ENCODE measurements at places on chromosomes 11 and 22. TPM values are rescaled to one million over a fixed set of nuclear protein-coding genes. Genes with fewer than 3 reads are reported as not detected.

ZP1 gene
- not detected for polyA plus RNA-seq

PKNOX2 gene
- polyA plus RNA-seq, result 12.0 TPM

CASP5 gene
- polyA plus RNA-seq, result not detected

MPPED2 gene
- 18.2 TPM for polyA plus RNA-seq

GRCh38 chr22:49531368-49531791, 296.3 kb downstream of the BRD1 start:
- DNase-seq, result no peak

DNA sequence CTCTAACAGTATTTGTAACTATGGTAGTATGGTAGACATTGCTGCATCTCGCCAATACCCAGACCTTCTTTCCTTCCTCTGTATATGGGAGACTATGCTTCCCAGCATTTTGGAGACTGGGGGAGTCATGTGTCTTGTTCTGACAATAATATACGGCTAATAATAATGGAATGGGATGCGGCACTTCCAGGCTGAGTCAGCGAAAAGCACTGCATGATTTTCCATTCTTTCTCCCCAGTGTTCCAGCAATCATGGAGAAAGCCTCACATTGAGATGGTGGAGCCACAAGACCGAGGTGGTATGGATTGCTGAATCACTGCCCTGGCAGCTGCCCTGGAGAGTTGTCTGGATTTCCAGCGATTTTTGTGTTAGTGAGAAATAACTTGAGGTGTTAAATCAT, 77.1 kb upstream of the FIBIN start:
- DNase-seq, result no peak

GRCh38 chr22:48474881-48475280, 1352.8 kb downstream of the BRD1 start:
- DNase-seq, result no peak

DNA sequence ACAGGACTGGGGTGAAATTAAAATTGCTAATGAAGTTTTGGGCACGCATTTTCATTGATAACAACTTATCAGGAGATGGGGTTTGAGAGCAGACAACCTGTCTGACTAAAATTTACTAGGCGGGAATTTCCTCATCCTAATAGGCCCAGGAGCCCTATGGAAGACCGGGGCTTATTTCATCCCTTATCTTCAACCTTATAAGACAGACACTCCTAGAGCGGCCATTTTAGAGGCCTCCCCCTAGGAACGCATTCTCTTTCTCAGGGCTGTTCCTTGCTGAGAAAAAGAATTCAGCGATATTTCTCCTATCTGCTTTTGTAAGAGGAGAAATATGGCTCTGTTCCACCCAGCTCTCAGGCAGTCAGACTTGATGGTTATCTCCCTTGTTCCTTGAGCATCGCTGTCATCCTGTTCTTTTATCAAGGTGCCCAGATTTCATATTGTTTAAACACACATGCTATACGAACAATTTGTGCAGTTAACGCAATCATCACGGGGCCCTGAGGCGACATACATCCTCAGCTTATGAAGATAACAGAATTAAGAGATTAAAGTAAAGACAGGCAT, 39.3 kb upstream of the ZC3H12C start:
- no peak for DNase-seq

DNA sequence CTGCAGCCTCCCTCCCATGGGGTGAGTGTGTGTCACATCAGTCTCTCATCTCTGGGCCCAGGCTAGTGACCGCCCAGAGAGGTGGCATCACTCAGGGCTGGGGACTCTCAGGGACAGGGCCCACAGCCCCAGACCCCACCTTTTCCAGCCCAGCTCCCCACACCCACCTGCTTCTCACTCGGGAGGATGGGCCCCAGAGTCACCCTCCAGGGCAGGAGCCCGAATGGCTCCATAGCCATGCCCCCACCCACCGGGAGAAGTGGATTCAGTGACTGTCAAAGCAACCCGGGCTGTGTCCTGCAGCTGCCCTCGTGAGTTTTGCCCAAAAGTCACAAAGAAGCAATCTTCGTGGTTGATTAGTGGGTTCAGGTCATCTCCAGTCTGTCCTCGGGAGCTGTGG, 26.0 kb downstream of the PARVG start:
- no peak for DNase-seq

GRCh38 chr11:57458410-57459163, 1.7 kb upstream of the RTN4RL2 start:
- DNase-seq, result no peak

- DNase-seq, result no peak
These were observed 20.3 kb downstream of the LAYN start for GRCh38 chr11:111560800-111561199.

DNA sequence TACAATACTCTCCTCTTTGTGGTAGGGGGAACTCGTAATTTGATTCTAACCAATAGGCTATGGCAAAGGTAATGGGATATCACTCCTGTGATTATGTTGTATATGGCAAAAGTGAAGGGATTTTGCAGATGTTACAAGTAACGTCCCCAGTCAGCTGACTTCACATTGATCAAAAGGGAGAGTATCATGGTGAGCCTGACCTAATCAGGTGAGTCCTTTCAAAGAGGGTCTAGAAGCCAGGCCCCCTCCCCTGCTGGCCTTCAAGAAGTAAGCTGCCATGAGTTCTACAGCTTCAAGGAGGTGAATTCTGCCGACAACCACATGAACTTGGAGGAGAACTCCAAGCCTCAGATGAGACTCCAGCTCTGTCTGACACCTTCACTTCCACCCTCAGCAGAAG, 20.0 kb downstream of the TBRG1 start:
- no peak for DNase-seq

DNA sequence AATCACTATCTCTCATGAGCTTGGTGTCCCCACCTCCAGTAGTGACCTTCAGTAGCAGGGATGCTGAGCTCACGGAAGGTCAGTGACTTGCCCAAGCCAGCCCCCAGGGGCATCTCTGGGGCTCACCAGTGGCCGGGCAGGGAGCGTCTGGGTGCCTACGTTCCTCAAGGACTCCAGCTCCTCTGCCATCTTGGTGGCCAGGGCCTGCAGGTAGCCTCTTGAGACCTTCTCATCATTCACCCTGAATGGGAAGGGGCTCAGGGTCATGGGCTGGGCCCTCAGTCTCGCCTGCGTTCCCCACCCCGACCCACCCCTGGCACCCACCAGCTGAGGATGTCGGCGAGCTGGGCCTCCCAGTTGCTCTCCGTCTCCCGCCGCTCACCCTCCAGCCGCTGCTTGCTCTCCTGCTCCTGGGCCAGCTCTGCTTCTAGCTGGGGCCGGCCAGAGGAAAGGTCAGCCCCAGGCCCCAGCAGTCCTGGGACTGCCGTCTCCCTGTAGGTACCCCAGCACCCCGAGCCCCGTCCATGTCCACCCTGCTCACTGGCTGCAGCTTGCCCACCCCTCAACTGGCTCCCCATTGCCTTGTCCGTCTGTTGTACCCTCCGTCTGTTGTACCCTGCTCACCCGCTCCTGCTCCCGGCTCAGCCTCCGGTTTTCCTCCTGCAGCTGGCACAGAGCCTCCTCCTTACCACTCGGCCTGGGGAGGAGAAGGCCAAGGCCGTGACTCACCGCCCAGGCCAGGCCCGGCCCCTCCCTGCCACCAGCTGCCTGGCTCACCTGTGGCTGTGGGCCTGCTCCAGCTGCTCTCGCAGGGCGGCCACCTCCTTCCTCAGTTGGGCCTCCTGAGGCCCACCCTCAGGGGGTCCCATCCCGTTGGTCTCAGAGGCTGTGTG, 9.5 kb downstream of the CDC42BPG start:
- DNase-seq, result no peak

GRCh38 chr11:118791961-118792569, 1.1 kb upstream of the DDX6 start:
- DNase-seq, result no peak

DNA sequence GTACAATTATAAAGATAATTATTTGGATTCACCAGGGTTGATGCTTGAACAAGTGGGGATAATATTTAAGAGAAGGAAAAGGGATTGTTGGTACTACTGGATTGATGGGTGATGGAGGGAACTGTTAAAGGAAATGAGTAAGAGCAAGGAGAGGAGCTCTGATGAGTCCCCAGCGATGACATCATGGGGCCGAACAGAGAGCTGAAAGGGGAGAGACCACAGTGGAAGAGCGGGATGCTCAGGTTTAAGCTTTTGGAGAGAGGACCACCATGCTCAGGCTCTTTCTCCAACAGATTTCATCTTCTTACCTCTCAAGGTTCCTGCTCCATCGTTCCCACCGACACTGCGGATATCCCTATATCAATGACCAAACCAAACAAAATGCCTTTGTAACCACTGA, 568.7 kb downstream of the ETS1 start:
- DNase-seq, result no peak

DNA sequence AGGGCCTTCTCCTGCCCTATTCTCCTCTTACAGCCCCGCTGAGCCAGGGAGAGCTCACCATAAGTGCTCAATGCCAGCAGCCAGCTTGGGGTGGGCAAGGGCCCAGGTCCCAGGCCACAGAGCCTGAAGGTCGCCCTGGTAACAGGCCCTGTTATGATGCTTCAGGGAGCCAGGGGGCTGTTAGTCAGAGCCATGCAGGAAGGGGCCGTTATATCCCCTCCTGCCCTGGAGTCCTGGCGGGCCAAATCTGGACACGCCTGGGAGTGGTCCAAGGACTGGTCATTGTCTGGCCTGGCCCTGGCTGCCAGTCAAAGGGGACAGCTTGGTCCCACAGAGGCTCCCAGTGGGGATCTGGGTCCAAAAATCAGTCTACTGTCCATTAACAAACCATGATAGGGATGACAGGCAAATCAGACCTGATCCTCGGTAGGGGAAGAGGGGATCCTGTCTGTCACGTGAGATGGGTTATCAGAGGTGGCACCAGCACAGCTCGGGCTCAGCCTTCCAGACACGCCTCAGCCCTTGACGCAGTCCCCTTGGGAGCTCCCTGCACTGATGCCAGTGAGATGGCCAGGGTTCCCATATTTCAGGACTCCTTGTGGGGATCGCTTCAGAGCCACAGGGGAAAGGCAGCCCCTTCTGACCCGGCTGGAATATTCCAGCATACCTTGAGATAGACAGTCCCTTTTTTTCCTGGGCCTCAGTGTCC, 55.9 kb downstream of the LRRC32 start:
- no peak for DNase-seq

DNA sequence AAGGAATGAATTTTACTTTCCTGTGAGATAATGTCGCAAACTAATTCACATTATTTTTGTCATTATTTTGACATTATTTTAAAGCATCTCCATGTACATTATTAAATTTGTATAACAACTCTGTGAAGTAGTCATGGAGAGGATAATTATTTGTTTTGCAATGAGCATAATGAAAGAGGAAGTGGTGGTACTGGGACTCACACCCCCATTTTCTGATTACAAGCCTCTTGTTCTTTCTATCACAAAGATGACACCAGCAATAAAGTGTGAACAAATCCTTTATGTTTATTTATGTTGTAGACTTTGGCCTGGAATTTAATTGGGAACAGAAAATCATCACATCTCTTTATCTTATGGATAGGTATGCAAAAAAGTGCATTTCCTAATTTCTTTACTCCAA, 522.6 kb downstream of the TMEM135 start:
- DNase-seq, result no peak

DNA sequence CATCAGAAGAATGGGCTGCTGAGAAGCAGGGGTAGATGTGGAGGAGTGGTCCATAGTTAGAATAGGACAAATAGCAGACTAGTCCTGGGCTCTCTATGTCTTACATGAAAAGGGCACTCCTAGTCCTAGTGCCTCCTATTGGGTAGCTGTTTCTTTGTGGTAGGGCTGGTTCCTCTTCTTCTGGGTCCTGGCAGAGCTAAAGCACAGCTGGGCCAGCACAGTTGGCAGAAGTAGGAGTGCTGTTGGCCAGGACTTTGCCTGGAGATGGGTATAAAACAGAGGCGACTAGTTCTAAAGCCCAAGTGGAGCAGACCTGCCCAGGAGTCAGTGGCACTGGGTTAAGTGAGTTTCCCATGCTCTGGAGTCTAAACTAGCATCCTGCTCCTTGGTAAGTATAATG, 55.2 kb downstream of the PPFIBP2 start:
- DNase-seq, result no peak

- DNase-seq, result no peak
These were observed 58.3 kb downstream of the MYH9 start for GRCh38 chr22:36329254-36330078.

- DNase-seq, result no peak
These were observed 42.7 kb upstream of the CYP2D6 start for GRCh38 chr22:42173183-42173926.

DNA sequence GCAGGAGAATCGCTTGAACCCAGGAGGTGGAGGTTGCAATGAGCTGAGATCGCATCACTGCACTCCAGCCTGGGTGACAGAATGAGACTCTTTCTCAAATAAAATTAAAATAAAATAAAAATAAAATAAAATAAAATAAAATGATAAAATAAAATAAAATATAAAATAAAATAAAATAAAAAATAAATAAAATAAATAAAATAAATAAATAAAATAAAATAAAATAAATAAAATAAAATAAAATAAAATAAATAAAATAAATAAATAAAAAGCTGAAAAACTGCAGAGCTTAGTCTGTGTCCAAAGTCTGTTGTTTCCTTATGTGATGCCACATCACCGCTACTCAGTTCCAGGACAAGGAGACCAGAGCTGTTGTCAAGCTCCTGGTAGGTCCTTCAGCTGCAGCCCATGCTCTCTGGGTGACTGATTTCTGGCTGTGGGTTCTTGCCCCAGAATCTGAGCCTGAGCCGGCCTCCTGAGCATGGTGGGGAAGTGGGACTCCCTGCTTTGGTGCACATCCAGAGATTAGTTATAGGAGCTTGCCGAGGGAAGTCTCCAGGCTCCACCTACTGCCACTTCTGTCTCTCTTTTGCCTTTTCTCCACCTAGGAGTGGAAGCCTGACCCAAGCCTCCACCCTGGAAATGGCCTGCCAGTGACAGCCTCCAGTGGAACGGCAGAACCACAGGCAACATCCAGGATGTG, 31.3 kb upstream of the ADA2 start:
- no peak for DNase-seq

DNA sequence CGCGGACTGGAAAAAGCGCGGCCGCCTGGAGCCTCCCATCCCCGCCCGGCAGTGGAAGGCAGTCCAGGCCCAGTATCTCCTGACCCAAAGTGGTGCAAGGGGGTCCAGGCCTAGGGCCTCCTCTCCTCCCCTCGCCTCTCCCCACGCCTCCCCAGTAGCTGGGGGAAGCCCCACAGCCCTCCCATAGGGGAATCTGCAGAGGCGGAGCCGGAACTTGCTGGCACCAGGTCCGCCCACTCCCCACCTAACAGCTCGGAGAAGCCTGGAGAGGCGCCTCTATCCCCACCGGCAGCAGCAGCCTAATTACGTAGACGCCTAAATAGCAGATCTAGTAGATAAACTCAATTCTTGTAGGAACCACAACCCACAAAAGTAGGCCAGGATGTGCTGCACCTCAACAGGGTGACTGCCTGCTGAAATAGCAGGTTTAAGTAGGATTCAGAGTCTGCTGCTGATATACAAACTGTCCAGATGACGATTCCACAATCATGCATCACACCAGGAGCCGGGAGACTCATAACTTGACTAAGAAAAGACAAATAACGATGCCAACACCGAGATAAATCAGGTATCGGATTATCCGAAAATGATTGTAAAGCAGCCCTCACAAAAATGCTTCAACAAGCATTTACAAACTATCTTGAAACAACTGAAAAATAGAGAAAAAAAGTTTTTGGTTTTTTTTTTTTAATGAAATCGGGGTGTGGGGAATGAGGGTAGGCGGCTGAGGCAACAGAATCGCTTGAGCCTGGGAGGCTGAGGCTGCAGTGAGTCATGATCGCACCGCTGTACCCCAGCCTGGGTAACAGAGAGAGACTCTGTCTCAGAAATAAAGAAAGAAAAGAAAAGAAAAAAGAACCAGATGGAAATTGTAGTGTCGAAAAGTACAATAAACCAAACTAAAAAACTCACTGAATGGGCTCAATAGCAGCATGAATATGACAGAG, 11.4 kb upstream of the BRD1 start:
- no peak for DNase-seq

Measured in right renal cortex interstitium (tissue), 3 donors.